Colonic mucosa (tissue), 4 donors: ENCODE measurements at places on chromosomes 2 and 18.

- DNase-seq: no peak
These were observed 54.9 kb downstream of the SRD5A2 start for GRCh38 chr2:31525876-31526275.

GRCh38 chr2:201116115-201116958, at the start of gene CFLAR:
Gene CFLAR (plus strand): TSS chr2:201116164. CDS start chr2:201129866, 13,702 bp downstream.
- DNase-seq: peak; percentile 82

GRCh38 chr2:227862227-227862740, 9.1 kb upstream of the DAW1 start:
- DNase-seq: peak; percentile 63

GRCh38 chr2:18242716-18243115, 317.7 kb downstream of the RDH14 start:
- no peak for DNase-seq

GRCh38 chr18:39487932-39488331, 1922.3 kb upstream of the CELF4 start:
- DNase-seq: no peak

- DNase-seq: no peak
These were observed 88.4 kb downstream of the NYAP2 start for GRCh38 chr2:225487878-225488416.
